ENCODE measurements at places on chromosomes 7 and 10.

DNA sequence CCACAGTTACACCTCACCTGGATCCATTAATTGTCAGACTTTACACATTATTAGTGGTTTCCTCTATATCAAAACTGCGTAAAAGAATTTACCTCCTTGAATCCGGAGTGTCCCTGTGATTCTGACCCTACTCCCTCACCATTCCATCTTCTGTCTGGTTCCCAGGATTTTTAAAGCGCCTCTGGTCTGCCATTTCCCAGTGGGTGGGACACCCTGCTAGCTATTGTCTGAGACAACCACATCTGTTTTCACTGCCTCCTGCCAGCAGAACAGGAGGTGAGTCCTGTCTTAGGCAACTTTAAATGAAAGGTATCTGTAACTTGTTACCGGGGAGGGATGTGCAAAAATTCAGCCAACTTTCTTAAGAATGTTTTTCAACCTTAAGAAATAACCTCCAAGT, 2.3 kb downstream of the MACROH2A2 start:
- DNase-seq = no peak

GRCh38 chr10:108688314-108688713, 1235.0 kb downstream of the XPNPEP1 start:
- no peak for DNase-seq

DNA sequence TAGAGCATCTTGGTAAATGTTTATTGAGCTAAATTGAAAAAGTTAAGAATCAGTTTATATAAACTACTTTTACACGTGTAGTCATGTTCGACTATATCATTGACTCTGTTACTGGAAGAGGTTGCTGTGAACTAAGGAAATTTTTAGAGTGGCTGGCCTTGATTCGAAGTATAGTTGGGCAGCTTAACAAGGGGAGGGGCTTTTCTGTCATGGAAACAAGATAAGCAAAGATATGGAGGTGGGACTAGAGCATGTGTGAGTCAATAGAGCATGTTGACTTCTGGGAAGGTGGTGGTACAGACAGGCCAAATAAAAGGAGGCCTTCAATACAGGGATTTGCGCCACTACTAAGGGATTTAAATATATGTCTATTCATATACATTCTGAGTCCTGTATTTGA, 7.6 kb downstream of the ATP5F1C start:
- no peak for DNase-seq

GRCh38 chr10:72044417-72045041, 43.8 kb downstream of the SPOCK2 start:
- DNase-seq = peak; percentile 64

DNA sequence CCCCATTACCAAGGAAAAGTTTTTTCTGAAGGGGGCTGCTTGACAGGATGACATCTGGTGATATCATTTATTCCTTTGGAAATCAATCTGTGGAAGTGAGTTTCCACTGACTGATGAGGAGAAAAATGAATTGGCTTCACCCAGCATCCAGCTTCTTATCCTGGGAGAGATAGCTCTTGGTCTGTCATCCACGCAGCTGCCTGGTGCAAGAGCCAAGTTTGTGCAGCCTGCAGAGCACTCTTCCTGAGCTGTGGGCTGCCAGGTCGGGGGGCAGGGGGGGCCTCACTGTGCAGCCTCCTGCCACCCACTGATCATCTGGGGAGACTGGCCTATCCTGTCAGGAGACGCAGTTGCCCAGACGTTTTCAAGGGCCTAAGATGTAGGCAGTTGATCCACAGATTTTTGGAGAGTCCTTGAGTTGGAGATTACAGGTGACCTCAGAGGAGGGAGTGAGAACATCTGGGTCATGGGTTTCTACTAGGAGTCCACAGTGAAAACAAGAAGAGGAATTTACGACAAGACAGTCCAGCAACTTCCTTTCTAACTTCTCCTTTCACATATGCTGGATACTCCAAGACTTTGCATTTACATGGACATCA, 75.4 kb downstream of the EGFR start:
- DNase-seq = no peak

DNA sequence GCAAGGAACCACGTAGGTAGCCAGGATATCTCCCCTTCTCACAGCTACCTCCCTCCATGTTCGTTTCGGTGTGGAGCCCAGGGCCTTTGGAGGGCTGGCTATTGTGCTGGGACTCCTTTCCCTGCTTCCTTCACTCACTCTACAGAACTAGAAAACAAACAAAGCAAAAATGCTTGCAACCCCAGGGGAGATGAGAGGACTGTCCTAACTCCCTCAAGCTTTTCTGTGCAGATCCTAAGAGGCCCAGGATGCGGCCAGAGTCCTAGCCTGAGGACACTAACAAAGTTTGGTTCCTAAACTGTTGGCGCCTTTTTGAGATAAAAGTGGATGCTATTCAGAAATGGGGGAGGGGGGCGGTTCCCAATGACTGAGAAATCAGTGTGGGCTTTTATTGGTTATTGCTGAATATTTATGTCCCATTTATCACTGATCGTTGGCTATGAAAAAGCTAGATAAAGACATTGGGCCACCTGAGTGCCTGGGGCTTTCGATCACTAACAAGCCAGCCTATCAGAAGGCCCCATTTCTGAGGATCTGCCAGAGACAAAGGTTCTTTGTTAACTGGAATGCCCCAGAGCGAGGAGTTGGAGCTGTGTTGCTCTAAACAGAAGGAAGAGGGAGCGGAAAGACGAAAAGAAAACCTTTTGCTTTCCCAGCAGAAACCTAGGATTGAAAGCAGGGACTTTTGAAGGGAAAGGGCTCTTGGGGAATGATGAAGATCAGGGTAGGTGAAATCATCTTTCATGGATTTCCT, 95.2 kb upstream of the EGR2 start:
- no peak for DNase-seq

DNA sequence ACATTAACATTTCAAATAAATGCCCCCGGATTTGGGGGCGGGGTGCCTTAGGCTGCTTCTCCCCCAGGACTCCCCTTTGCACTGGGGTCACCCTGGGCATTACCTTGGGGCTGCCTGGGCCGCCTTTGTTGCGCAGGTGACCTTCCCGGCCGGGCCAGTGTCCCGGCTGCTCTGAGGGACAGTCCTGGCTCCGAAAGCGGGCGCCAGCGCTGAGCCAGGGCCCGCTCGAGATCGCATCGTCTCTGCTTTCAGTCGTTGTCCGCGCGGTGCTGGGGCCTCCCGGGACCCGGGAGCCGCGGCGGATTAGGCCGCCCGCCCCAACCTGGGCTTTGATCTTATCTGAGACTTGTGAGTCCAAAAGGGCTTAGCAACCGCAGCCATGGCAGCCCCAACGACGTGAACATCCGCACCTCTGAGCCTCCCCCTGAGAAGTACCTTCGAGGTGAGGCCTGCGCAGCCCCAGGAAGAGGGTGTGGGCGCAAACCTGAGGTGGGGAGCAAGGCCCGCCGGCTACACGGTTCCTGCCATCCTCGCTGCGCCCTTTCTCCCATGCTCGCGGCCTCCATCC, 14.8 kb upstream of the WAPL start:
- DNase-seq = no peak

GRCh38 chr7:56079450-56080185, 13.1 kb downstream of the PHKG1 start:
- DNase-seq = no peak

GRCh38 chr10:74289951-74290350, 138.9 kb downstream of the ADK start:
- no peak for DNase-seq

DNA sequence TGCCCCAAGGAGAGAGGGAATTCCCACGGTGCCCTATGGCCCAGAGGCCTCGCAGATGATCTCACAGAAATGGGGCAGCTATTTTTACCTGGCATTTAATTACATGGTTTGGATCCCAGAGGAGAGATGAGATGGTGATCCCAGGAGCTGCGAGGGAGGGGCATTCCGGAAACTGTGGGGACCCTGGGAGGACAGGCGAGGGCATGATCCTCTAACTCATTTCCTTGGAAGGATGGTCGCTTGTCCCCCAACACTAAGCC, 9.4 kb downstream of the SH2B2 start:
- no peak for DNase-seq
